Vagina (tissue), 2 donors: ENCODE measurements at places on chromosomes 4 and X.

DNA sequence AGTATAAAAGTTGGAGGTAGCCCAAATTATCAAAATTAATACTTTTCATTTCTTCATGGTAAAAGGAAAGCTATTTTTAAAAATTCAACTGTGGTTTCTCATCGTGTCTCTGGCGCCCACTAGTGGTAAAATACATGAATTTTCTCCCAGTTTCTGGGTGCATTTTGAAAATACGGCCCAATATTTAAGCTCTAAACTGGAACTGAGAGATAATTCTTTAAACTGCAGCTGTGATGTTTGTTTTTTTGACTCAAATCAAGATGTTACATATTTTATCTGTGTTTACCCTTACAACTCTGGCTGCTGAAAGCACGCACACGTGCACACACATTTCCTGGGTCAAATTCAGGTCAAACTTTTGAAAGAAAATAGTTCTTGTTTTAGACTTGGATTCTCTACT lies 123.9 kb upstream of the ACSL4 start:
- no peak for DNase-seq

- DNase-seq, result no peak
These were observed 25.6 kb downstream of the ZRSR2 start for GRCh38 chrX:15815779-15816437.

- DNase-seq, result no peak
These were observed 82.5 kb downstream of the GPAT3 start for GRCh38 chr4:83618431-83618830.

- no peak for DNase-seq
These were observed 12.0 kb upstream of the WDR19 start for GRCh38 chr4:39170301-39170700.

DNA sequence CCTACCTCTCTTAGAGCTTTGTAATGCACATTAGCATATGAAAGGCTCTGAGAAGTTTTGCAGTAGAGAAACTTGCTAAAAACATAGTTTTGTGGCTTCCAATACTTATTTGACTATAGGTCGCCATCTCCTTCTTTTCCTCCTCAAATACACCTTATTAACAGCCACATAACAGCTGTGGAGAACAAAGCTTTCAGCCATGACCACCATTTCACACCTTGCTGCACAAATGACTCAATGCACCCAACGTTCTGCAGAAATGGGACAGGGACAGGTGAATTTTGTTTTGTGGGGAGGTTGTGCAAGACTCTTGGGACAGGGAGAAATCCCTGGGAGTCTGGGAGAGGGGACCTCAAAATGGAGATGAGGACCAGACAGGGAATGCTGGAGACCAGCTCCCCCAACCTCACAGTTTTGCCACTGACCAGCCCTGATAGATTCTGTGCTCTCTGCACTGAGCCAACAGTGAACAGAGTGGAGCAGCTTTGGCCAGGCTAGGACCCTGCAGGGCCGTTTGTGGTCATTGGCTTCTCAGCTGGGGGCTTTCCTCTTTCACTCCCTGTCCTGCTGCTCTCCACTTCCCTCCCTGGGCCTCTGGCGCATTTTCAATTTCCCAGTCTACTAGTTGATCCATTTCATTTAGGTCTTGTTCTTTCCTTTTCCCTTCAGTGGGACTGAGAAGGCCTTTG lies 16.6 kb downstream of the FRMPD3 start:
- DNase-seq, result no peak

DNA sequence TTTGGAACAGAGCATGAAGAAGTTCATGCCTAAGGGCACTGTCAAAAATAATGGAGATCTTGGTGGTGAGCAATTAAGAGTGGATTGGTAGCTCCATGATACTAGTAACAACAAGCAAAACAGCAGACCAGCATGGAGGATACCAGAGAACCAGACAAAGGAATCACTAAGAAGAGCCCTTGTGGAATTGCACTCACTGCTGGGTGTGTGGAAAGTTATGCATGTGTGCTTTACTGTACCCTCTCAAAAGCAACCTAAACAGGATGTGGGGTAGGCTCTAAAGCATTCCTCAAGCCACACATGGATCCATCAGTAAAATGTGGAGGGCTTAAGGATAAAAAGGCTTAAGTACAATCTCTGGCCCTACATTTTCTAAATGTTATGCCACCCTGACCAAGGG lies 69.5 kb downstream of the AR start:
- DNase-seq, result no peak

DNA sequence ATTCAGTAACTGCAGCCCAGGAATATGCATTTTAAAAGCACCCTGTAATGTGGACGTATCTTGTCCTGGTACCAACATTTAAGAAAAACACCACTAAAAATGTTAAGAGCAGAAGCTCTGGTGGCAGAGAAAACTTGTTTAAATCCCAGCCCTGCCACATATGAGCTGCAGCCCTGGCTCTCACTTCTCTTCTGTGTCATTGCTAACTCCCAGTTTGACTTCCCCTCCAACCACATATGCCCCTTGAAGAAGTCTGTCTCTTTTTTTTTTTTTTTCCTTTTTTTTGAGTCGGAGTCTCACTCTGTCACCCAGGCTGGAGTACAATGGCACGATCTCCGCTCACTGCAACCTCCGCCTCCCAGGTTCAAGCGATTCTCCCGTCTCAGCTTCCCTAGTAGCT lies 14.8 kb downstream of the LHFPL1 start:
- DNase-seq, result no peak

- no peak for DNase-seq
These were observed 1034.3 kb downstream of the STIM2 start for GRCh38 chr4:27894951-27895350.

DNA sequence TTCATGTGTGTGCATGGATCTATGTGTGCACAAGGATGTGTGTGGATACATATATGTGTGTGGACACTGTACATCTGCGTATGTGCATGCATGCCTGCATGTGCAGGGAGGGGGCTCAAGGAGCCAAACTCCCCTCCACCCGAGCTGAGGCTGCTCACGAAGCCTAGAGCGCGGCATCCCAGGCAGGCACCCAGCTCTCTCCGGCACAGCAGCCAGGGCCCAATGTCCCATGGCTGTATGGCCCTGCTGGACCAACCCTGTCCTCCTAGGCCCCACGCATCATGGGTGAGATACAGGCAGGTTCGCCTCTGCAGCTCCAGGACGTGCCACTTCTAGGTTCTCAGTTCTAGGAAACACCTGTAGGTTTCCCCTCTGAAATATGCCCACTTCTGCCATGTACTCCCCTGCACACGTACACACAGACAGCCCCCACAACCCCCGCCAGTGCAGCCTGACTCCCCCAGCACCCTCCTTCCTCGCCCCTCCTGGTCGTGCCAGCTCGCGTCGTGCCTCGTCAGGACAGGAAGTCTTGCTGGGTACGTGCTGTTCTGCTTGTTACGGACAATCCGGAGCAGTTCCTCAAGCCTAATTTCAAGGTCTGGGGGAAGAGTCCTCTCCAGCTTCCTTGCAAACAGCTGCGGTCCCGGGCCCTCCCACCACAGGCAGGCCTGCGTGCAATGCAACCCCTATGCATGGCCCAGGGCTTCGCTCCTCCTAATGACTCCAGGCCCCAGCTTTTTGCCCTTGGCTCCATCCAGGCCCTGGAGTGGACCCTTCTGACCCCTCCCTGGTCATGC lies 3.2 kb upstream of the ADRA2C start:
- no peak for DNase-seq

DNA sequence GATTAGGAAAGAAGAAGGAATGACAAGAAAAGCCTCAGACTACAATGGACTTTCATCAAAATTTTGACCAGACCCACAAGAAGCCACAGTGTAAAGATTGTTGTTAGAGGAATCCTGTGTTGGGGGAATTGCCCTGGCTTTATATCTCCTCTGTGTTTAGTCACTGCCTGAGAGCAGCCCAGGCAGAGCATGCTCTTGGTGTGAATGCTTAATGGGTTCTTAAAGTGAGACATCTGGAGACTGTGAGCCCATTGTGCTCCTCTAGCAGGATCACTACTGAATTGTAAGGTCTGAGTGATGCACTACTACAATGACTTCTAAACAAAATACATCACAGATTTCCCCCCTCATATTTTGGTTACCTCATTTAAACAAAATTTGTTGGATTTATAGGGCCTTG lies 1860.5 kb upstream of the ADGRL3 start:
- DNase-seq, result no peak
